Activated naive CD8-positive, alpha-beta T cell treated with anti-CD3 and anti-CD28 coated beads for 36 hours (primary cell): ENCODE measurements at places on chromosomes 7 and 10.
A peak's percentile ranks its signal among the peaks of the same experiment; 100 is the strongest.

DNA sequence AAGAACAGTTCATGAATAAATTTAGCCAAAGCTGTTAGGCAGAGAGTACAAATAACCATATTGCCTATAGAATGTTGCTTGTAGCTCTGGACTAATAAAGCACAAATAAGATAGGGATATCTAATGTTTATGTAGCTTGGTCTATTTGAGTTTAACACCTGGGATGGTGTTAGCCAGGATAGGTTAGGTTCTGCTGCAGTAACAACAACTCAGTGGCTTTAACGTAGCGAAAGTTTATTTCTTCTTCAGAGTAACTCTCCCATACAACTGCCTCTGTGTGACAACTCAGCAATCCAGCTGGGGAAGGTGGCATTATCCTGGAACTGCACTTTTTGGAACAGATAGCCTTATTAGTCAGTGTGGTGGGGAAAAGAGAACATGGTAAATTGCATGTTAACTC is 52.2 kb upstream of the STEAP4 start:
- DNase-seq = no peak

DNA sequence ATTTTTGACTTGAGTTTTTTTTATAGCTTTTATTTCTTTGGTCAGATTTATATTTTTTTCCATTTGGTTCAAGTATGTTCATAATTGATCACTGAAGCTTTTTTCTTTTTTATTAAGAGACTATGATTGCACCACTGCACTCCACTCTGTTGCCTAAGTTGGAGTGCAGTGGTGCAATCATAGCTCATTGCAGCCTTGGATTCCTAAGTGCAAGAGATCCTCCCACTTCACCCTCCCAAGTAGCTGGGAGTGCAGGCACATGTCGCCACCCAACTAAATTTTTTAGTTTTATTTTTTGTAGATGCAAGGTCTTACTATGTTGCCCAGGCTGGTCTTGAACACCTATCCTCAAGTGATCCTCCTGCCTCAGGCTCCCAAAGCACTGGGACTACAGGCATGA is 97.7 kb upstream of the KIF5B start:
- DNase-seq = no peak

- no peak for DNase-seq
Measured at GRCh38 chr10:101781984-101782810, 1.0 kb downstream of the NPM3 start.

DNA sequence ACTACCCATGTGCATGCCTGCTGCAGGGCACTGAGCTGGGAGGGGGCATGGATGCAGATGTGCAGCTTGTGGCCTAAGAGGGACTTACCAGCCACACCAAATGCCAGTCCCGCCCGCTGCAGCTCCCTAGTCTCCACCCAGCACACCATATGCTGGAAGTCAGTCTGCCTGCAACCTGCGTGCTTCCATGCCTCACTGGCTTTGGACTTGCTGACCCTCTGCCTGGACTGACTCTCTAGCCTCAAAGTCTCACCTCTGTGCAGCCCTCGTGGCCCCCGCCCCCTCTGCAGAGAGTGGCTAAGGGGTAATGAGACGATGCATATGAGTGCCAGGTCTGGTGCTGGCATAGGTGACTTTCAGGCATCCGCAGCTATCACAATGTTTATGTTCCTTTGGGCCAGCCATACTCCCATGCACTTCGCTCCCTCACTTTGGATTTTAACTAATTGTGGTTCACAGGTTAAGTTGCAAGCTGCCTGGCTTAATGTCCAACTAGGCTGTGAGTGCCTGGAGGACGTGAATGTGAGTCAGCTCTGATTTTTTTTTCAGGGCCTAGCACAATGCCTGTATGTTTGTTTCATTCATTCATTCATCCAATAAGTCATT is 21.7 kb downstream of the TRIM8 start:
- no peak for DNase-seq

- DNase-seq = no peak
Measured at GRCh38 chr7:41045556-41046123, 657.2 kb downstream of the INHBA start.

- DNase-seq = no peak
Measured at GRCh38 chr7:140080919-140081318, 18.2 kb upstream of the PARP12 start.

- DNase-seq = peak; percentile 47
Measured at GRCh38 chr7:139482662-139483466, 609 bp downstream of the KLRG2 start.

DNA sequence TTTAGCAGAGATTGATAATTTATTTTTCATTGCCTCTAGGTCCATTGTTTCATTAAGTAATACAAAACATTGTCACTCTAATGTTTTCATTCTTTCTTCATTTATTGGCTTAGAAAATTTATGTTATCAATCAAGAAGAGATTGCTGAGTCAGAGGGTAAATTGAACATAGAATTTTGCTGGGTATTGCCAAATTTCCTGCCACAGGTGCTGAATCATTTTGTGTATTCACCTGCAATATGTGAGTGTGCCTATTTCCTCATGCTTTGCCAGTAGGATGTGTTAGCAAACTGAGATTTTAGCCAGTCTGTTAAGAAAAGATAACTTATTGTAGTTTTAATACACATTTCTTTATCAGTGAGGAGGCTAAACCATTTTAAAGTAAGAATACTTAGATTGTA is 38.0 kb downstream of the MARCHF5 start:
- no peak for DNase-seq

- no peak for DNase-seq
Measured at GRCh38 chr7:1987084-1987535, 245.6 kb downstream of the MAD1L1 start.

DNA sequence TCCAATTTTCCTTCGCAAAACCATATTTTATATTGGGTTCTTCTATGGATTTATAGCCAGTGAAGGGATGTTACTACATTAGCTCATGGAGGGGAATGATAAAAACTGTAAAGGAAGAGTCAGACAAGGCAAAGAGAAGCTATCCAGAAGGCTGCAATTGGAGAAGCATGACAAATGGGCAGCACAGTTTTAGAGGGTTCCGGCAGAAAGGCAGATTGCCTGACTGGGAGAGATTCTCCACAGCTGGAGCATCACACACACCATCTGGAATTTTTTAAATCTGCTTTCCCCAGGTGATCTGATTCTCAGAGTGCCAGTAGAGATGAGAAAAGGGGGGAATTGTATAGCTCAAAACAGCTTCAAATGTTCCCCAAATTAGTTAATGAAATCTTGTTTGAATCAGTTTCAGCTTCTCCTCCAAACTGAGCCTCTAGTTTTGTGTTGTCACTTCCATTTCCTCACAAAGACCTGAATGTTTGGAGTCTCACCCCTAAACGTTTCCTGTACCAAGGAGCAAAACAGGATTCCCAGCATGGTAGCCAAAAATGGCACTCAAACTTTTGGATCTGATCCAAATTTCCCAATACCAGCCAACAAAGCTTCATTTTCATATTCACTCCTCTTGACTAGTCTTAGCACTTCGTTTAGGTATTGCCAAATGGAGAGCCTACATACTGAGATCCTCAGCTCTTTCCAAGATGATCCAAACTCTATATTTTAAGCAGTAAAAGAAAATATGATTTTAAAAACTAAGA is 177.5 kb downstream of the HPSE2 start:
- no peak for DNase-seq

DNA sequence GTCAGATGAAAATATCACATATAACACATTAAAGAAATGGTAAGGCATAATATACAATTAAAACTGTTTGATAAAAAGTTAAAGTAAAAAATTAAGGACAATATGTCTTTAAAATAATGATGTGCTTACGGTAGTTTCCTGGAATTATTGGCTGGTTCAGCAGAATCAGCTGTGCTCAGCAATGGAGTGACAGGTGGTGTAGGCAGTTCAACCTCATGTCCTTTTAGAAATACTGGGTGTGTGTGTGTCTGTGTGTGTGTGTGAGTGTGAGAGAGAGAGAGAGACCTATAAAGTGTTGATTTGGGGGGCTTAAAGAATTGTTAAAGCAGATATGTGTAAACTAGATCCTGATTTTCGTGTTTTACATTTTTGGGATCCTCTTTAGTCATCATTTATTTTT is 141.2 kb downstream of the ADAM22 start:
- DNase-seq = no peak

DNA sequence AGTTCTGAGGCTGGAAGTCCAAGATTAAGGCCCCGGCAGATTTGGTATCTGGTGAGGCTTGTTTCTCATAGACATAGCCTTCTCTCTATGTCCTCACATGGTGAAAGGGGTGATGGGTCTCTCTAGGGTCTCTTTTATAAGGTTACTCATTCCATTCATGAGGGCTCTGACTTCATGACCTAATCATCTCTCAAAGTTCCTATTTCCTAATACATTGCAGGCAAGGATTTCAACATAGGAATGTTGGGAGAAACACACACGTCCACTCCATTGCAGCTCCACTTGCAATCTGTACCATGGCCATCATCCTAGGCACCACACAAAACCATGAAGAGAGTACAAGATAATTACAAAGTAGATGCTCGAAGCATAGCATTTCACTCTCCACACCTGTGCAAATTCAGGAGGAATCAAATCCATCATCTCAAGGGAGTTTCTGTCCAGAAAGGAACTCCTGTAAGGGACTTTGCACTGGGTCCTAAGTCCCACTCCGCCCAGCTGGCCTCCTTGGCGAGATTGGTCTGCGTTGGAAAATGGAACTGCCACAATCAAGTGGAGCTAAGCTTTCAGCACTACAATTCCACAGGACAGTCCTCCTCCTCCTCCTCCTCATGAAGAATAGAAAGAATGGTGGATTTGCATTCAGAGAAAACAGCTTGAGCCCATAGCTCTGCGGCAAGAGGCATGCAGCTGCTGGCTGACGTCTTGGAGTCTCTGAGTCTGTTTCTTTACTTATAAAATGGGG is 8.8 kb downstream of the DDC start:
- DNase-seq = no peak

DNA sequence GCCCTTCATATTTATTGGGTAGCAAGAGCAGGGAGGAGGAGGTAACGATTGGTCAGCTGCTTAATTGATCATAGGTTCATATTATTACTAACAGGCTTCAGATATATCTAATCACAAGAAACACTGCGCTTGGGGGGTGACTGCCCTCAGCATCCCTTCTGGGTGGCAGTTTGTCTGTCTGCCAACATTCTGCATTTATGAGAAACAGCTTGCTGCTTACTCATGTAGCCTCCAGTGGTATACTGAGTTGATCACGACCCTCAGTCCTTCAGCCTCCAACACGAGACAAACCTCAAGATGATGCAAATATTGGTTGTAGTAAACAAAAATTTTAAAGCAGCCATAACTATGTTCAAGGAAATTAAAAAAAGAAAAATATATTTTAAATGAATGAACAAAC is 657.8 kb upstream of the PHF14 start:
- DNase-seq = no peak

DNA sequence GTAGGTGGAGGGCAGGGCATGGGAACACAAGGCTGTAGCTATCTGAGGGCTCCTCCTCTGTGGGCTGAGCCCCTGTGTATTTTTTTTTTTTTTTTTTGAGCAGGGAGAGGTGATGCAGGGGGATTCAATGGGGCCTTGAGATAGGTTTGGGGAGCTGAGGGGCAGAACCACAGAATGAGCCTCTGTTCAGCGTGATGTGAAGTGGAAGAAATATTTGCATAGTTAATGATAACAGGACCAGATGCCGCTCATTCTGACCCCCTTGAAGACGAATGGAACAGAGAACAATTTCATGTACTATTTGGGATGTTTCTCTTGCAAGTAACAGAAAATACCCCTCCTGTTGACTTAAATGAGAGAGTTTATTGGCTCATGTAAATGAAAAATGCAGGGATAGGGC is 69.7 kb upstream of the EMX2 start:
- DNase-seq = no peak

GRCh38 chr7:44151956-44152355 is 10.8 kb upstream of the MYL7 start:
- no peak for DNase-seq

DNA sequence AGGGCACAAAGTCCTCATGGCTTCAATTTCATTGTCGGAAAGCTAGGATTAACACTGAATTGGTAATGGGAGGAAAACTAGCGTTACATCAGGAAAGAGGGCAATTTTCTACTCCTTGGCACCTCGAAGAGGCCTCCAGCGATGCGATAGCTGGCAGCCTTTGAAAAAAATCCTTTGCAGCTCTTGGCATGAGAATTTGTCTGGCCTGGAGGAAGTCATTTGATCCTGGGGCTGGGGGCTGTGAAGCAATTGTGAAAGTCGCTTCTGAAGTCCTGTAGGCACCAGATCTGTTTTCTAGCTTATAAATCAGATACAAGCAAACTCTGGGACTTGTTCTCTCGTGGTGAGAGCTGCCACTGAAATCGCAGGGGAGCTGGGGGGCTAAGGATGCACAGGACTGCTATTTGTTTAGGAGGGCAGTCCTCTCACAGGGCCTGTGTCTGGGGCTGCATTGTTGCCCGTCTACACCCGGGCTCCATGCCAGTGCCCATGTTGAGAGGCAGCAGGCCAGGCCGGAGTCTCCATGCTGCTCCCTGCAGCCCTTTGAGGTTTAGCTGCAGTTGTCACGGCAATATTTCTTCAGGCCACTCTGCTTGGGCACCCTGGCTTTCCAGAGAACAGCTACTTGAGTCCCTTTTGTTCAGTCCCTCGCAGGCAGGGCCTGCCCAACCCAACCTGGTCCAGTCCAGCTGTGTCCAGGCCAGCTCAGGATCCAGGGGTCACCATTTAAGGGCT is 206.8 kb upstream of the LYZL1 start:
- no peak for DNase-seq

GRCh38 chr7:83925860-83926259 is 268.7 kb downstream of the SEMA3A start:
- no peak for DNase-seq

- DNase-seq = no peak
Measured at GRCh38 chr10:119129721-119130120, 25.8 kb downstream of the DENND10 start.

GRCh38 chr10:19003341-19003740 is 45.3 kb upstream of the MALRD1 start:
- DNase-seq = no peak

DNA sequence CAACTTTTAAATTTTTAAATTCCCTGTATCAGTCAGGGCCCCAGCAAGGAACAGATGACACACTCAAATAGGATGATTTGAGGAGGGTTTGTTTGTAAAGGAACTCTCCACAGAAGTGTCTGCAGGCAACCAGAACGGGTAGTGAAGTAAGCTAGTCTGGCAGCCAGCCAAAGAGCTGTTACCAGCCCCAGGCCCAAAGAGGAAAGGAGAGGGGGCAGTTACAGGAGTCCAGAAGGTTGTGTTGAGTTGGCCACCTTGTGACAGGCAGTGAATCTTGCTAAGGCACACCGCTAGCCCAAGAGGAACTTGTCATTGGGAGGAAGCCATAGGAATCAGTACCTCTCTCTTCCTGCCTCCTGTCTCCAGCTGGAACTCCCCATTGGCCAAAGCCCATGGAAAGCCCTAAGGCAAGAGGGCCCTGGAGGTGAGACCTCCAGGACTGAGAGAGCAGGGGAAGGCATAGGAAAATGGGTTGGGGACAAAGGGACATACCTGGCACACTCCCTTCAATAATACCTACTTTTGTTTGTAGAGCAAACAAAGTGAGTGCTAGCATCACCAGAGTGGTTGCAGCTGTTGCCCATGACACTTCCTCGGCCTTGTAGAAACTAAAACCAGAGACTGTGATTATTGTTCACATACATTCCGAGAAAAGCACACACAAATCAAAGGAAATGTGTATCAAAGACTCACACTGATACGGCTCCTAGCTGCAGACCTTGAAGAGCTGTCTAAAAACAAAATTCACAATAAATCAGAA is 25.4 kb upstream of the GATAD1 start:
- DNase-seq = no peak
